ENCODE measurements at places on chromosomes 1 and 21. TPM values are rescaled to one million over a fixed set of nuclear protein-coding genes. Genes with fewer than 3 reads are reported as not detected.
A peak's percentile ranks its signal among the peaks of the same experiment; 100 is the strongest.

DNA sequence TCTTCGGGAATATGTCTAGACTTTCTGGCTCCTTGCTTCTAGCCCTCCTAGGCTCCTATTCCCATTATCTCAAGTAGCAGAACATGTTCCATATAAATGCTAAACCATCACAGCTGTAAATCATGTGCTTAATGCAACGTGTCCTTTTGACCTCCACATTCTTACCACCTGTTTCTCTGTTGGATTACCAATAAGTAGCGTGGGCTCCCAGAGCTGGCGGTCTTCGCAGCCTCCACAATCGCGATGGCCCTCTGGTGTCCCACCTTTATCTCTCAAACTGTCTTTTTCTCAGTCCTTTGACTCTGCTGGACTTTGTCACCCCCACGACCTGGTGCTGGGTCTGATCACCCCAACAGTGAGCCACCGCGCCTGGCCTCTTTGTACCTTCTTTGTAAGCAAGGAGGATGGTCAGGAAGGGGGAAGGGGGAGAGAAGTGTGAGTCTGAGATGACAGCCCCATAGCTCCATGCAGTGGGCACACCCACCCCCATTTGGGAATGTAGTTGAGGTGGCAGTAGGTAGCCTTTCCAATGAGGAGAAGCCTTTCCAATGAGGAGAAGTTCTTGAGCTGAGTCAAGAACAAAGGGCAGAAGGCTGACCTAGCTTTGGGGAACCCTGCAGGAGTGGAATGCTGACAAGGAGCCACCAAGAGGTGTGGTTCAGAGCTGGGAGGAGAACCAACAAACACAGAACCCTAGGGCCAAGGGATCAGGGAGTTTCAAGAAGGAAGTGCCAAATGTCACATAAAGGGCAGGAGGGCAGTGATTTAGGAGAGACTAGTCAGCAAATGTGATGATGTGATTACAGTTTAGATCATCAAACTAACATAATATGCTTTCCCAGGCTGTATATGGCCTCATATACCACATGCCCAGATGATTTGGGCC lies 14.2 kb downstream of the TRAF5 start:
- no peak for DNase-seq

PRUNE1 gene
- total RNA-seq = 22.6 TPM

RNU1-3 gene
- under 0.01 TPM for total RNA-seq

DNA sequence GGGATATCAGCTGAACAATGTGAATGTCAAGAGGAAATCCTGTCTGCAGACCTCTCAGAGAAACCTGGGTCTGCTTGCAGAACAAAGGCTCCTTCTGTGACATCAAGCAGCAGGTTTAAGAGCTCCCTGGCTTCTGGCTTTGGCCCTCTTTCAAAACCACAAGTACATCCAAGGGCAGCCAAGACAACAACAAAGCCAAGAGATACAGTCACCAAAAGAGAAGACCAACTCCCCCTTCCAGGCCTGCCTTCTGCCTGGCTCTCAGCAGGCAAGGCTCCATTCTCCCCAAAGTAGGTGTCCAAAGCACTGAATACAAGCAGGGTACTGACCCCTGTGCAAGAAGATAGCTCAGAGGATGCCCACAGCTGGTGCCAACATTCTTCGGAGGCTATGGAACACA lies 11.5 kb downstream of the BCAR3 start:
- no peak for DNase-seq

- no peak for DNase-seq
Measured at GRCh38 chr1:167033646-167034045, 44.6 kb downstream of the MAEL start.

DNA sequence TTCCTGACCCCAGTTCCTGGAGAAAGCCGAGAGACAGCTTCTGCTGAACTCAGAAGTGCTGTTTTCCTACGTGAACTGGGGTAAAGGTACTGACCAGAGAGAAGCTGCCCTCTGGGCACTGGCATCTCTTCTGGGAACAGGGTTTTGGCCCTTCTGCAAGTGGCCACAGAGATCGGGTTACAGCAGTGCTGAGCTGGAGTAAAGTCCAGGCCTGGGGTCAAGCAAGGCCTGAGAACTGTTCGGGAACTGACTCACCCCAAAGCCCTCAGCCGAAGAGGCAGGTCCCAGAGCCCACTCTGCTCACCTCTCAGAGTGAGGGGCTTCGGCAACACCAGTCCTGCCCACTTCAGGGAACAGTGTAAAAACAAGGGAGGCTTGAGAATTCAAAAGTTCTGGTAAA lies 177.2 kb upstream of the RUNX1 start:
- no peak for DNase-seq

ATP5PF gene
- total RNA-seq = 23.2 TPM

DNA sequence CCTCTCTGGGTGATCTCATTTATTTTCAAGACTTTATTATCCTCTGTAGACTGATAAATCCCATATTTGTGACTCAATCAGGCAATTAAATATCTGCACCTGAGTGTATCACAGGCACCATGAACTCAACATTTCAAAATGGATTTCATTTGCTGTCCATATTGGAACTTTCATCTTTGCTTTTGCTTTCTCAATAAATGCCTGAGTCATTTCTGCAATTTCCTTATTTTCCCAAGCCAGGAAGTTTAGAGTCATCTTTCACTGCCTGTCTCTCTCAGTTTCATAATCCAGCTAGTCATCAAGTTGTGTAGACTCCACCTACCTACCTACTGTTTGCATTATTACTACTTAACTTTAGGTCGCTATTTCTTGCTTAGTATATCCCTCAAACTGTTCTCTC lies 540.9 kb downstream of the LMO4 start:
- peak; percentile 51 for DNase-seq

- DNase-seq = no peak
Measured at GRCh38 chr1:198775606-198776005, 136.8 kb downstream of the PTPRC start.

- no peak for DNase-seq
Measured at GRCh38 chr21:44051462-44051941, 39.4 kb downstream of the TRAPPC10 start.

- DNase-seq = no peak
Measured at GRCh38 chr1:41609166-41609883, 124.8 kb upstream of the EDN2 start.

NPHS2 gene
- total RNA-seq = not detected

GRCh38 chr1:54609301-54609921 lies 13.9 kb downstream of the FAM151A start:
- DNase-seq = no peak

DNA sequence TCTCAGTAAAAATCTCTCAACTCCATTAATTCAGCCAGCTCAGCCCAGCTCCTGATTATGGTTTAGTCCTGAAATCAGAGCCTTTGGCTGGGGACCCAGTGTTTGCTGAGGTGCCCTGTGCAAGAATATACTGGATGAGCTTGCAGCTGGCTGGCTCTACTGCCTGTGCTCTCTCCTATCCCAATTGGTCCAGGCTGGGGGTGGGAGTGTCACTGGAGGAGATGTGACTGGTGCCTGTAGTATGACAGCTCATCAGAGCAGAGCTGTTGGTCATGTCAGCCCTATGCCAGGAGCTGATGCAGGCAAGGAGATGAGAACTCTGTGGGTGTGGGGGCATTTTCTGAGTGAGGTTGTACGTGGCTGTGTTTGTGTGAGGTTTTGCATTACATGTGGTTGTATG lies 87.0 kb downstream of the TNR start:
- no peak for DNase-seq

DNA sequence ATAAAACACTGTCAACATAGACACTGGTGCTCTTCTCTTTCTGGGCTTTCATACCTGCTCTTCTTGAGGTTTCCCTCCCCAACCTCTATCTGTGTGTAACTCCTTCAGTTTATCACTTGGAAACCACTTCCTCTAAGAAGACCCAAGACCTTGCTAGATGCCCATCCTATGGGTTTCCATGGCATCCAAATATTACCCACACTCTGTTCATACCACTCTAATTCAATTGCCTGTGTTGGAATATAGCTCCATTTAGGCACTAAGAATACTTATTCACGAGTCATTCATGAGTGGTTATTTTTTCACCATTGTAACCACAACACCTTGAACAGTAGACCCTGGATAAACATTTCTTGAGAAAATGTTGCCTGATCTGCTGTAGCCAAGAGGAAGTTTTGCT lies 231.1 kb upstream of the SGIP1 start:
- peak; percentile 84 for DNase-seq

DNA sequence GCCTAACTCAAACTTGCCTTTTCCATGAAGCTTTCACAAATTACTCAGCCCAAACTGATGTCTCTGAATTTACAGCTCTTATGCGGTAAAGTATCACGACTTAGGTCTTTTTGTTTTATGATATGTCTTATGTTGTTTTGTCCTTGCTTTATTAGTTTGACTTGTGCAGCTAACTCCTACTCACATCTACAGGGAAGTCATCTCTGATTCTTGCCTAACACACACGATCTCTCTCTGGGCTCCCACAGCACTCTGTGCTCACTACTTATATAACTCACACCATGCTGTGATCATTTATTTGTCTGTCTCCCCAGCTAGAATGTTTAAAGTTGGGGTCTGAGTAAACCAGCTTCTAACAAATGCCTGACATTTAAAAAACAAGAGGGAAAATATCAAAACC lies 9.3 kb upstream of the PI4KB start:
- DNase-seq = no peak

SYNJ1 gene
- 3.5 TPM for total RNA-seq

MR1 gene
- 15.1 TPM for total RNA-seq

GRCh38 chr1:21659099-21659923 lies 9.8 kb downstream of the RAP1GAP start:
- DNase-seq = peak; percentile 81

- DNase-seq = no peak
Measured at GRCh38 chr21:39674801-39675200, 62.1 kb downstream of the B3GALT5 start.

- no peak for DNase-seq
Measured at GRCh38 chr1:8394456-8395321, 76.8 kb downstream of the SLC45A1 start.

DNA sequence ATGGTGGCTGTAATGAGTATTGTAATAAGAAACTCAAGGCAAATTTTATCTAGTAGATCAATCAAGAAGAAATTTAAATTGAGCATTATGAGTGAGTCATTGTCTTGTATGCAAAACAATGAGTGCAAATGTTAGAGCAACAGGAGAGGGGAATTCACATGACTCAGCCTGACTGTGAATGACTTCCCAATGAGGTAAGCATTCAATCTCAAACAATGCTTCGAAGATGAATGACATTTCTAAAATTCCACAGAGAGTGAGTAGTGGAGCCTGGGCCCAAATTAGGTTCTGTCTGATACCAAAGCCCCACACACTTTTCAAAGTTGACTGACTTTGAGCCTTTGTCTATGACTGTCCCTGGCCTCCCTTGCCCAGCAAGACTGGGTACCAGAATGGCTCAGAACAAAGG lies 738.0 kb downstream of the PTPRU start:
- DNase-seq = no peak

TMEM269 gene
- under 0.01 TPM for total RNA-seq

- no peak for DNase-seq
Measured at GRCh38 chr1:110138956-110139355, 11.3 kb upstream of the SLC6A17 start.

OR6F1 gene
- under 0.01 TPM for total RNA-seq

- no peak for DNase-seq
Measured at GRCh38 chr1:8980656-8981055, 35.0 kb downstream of the CA6 start.

DNA sequence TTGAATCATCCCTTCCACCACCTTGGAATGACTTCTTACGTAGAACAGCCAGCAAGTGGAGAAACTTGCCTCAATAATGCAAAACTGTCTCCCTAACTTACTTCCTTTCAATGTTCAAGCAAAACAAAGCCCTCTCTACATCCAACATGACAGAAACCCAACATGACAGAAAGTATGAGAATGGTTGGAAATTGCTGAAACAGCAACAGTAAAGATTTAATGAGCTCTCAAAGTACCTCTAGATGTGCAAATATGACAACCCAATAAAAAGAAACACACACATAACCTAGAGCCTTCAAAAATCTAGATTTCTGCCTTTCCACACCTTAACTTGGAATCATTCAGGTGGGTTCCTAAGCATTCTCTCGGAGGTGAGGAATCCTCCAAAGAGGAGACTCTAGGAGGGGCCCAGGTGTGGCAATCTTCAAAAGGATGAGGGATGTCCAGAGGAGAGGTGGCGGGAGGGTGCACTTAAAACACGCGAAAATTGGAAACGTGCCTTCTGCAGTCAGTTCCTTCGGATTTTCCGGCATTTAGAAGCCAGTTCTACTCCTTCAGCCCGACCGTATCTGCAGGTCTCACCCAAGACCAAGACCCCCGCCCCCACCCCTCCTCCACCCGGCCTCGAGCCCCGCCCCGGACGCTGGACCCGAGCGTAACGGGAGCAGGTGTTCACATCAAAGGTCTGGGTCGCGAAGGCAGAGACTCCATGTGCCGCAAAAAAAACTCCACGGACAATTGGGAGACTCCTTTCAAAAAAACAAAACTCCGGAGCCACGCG lies 996 bp upstream of the MGST3 start:
- no peak for DNase-seq

TRNP1 gene
- total RNA-seq = under 0.01 TPM

DNA sequence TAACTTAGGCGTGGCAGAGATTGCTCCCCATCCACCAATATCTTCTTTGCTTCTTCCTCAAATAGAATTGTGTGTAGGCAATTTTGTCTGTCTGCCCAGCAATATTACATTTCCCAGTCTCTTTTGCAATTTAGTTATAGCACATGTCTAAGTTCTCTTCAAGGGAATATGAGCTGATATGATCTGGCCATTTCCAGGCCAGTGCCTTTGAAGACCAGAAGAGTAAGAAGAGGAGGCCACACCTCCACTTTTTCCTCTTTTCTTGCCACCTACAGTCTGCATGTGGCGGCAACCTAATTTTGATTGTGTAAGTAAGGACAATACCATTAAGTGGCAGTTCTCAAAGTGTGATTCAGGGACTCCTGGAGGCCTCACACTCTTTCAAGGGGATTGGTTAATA lies 6.3 kb upstream of the RSBN1 start:
- no peak for DNase-seq

GRCh38 chr1:36783475-36783874 lies 250.8 kb downstream of the GRIK3 start:
- no peak for DNase-seq

DNA sequence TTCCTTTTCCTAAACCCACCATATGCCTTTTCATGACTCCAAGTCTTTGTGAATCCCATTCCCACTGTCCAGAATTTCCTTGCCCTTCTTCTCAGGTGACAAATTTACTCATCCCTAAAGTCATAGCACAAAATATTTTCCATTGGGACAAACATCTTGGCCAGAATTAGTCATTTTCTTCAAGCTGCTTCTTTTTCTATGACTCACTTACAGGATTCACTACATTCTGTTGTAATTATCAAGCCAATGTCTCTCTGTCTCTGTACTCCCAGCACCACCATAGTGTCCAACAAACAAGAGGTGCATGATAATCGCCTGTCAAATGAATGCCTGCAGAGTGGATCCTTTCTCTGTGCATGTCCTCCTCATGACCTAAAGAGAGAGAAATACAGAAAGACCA lies 37.8 kb downstream of the SGIP1 start:
- no peak for DNase-seq

- DNase-seq = no peak
Measured at GRCh38 chr1:229645324-229645993, 19.4 kb downstream of the URB2 start.
